ENCODE measurements at places on chromosomes 1 and 21. TPM values are rescaled to one million over a fixed set of nuclear protein-coding genes. Genes with fewer than 3 reads are reported as not detected.

Gene LRRC39
- total RNA-seq = not detected

Gene KNCN
- total RNA-seq = not detected

Gene FH
- total RNA-seq = 103 TPM

Gene EXTL1
- total RNA-seq = not detected

Gene CFHR1
- total RNA-seq = not detected

Gene UTS2
- total RNA-seq = not detected

Gene OR2L8
- not detected for total RNA-seq

Gene REG4
- total RNA-seq = 37.5 TPM

Gene RYR2
- total RNA-seq = 0.45 TPM

Gene FAM78B
- total RNA-seq = 1.0 TPM

Gene INSRR
- not detected for total RNA-seq

Gene LIN28A
- total RNA-seq = not detected

Data from left colon (tissue), 2 donors.